Activated naive CD4-positive, alpha-beta T cell (primary cell): ENCODE measurements at places on chromosomes 7 and 10.

GRCh38 chr7:105655500-105656380, 74.4 kb upstream of the EFCAB10 start:
- no peak for DNase-seq

DNA sequence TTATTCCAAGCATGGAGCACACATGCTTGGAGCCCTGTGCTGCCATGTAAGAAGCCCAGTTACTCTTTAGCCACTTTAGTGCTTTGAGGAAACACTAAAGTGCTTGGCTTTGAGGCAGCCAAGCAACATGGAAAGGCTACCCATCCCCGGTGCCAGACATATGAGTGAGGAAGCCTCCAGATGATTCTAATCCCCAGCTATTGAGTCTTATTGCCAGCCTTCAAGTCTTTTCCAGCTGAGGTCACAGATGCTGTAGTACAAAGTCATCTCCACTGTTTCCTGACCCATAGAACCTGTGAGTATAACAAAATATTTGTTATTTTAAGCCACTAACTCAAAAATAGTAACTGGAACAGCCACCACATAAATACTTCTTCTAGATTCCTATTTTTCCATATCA, 91.4 kb upstream of the CYP26C1 start:
- DNase-seq = no peak

- no peak for DNase-seq
These were observed 27.6 kb downstream of the CFAP46 start for GRCh38 chr10:132914732-132915131.

- no peak for DNase-seq
These were observed 540.3 kb upstream of the MGMT start for GRCh38 chr10:128926711-128927110.
